Stomach (tissue), 19 donors: ENCODE measurements at places on chromosomes 3 and 15. TPM values are rescaled to one million over a fixed set of nuclear protein-coding genes. Genes with fewer than 3 reads are reported as not detected.

The TGM5 gene
- polyA plus RNA-seq = 1.5 TPM

The RLBP1 gene
- polyA plus RNA-seq = 0.13 TPM

- no peak for DNase-seq
Observed at GRCh38 chr3:62090066-62090465, 283.3 kb downstream of the FEZF2 start.

DNA sequence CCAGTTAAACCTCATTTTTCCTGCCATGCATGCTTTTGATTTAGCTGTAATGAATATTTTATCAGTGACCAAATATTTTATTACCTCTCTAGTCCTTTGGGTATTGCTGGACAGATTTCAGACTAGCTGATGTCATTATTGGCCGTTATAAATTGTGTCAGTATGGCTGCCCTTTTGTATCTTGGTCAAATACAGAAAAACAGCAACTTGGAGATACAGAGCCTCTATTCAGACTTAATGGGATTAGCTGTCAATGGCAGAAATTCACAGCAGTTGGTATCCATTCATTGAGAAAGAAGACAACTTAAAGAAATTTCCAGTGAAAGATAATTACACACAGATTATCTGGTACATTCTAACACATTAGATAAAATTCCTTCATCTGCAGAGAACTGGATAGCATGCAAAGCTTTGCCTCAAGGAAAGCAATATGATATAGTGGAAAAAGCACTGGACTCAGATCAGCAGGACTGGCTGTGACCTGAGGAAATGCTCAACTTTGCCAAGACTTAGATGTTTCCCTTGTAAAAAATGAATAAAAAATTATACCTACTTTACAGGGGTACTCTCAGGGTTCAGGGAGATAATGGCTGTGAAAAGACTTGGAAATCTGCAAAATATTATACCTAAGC lies 20.8 kb downstream of the COL6A6 start:
- DNase-seq = no peak

DNA sequence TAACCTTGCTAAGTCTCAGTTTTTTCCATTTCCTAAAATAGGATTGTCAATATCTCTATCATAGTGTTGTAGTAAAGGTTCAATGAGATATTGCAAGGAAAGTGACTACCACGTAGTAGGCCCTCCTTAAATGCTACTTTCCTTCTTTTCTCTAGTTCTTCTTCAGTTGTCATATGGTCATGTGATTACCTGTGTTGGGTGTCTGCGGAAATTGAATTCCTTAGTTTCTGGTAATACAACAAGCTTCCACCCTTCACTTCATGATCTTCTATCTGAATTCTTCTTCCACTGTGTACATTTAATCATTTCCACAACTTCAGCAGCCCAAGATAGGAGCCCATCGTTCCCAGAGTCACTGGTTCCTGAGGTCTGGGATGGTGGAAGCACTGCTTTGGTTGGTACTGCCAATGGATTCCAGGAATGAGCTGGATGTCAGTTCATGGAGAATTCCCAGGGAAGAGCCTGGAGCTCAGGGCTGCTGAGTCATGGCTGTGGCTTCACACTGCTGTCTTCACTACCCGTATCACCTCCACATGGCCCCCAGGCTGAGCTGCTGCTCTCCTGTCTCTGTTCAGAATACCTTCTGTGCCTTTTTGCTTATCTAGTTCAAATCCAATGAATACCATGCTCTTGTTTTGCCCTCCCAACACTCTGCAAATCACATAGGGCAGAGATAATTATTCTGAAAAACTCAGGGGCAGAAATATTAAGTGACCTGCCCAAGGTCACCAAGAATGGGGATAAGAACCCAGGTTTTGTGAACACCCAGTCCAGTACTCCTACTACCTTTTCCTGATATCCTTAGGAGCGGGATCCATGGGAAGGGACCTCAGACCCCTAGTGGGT lies 98.6 kb downstream of the RPL39L start:
- no peak for DNase-seq

The ZNF774 gene
- polyA plus RNA-seq = 1.2 TPM

- no peak for DNase-seq
Observed at GRCh38 chr3:79314962-79315361, 452.8 kb downstream of the ROBO1 start.

The SLC28A2 gene
- polyA plus RNA-seq = 0.25 TPM

The NIT2 gene
- 24.1 TPM for polyA plus RNA-seq

The RPL15 gene
- polyA plus RNA-seq = 4,326 TPM
